GM12891 (cell line): ENCODE measurements at places on chromosomes 3 and 15.

DNA sequence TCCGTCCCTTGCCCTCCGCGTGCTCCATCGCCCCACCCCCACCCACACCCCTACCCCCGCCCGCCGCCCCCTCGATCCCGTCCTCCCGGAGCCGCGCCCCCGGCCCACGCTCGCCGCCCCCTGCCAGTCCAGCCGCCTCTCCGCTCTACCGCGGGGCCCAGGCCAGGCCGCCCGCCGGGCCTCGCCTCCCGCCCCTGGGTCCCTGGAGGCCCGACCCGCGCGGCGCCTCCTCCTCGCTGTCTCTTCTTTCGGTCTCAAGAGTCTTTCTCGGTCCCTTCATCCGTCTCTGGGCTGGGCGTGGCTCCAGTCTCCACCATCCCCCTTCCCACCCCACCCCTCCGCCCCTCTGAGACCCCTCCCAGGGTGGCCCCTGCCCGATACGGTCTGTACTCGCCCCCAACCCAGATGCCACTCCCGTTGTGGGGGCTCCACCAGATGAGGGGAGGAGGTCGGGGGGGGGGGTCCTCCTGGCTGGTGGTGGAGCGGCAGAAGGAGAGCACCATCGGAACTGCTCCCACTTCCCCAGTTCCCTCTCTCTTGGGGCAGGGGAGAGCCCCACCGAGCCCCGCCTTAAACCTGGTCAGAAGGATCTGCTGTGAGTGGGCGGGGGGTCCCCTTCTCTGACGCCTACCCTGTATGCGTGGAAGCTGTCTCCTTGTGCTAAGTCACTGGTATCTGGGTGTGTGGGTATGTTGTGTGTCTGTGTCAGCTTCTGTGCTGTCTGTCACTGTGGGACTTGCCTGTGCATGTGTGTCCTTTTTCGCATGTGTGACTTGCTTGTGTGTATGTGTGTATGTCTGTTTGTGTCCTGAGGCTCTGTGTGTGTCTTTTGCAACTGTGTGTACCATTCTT, 1.0 kb downstream of the PRKCD start:
- peak; percentile 68 for DNase-seq

DNA sequence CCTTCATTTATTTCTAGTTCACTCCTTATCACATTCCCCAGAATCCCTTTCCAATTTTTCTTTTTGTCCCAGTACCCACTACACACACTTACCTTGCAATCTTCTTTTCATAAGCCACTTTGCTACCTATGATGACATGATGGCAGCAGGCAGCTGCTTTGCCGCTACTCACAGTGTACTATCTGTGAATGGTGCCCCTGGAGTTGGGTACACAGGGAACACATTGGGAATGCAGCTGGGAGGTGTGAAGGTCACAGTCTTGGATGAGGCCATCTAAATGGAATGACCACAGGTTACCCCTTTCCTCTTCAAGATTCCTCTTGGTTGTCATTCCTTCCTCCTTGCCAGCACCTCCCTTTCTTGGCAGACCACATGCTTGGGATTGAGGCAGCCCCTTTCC, 20.8 kb upstream of the TNIK start:
- DNase-seq: no peak

DNA sequence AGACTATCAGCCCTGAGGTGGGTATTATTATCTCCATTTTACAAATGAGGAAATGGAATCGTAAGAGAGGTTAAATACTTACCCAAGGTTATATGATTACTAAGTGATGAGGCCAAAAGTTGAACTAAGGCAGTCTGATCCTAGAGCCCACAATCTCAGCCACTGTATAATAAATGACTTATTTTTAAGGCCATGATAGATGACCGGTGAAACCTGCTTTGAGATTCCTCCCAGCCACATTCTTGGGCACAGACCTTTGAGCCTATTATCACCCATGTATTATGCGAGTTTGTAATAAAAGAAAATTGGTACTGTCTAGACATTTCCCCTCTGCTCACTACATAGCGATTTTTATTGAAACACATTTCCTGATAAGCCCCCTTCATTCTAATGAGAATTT, 37.4 kb downstream of the POLQ start:
- no peak for DNase-seq

DNA sequence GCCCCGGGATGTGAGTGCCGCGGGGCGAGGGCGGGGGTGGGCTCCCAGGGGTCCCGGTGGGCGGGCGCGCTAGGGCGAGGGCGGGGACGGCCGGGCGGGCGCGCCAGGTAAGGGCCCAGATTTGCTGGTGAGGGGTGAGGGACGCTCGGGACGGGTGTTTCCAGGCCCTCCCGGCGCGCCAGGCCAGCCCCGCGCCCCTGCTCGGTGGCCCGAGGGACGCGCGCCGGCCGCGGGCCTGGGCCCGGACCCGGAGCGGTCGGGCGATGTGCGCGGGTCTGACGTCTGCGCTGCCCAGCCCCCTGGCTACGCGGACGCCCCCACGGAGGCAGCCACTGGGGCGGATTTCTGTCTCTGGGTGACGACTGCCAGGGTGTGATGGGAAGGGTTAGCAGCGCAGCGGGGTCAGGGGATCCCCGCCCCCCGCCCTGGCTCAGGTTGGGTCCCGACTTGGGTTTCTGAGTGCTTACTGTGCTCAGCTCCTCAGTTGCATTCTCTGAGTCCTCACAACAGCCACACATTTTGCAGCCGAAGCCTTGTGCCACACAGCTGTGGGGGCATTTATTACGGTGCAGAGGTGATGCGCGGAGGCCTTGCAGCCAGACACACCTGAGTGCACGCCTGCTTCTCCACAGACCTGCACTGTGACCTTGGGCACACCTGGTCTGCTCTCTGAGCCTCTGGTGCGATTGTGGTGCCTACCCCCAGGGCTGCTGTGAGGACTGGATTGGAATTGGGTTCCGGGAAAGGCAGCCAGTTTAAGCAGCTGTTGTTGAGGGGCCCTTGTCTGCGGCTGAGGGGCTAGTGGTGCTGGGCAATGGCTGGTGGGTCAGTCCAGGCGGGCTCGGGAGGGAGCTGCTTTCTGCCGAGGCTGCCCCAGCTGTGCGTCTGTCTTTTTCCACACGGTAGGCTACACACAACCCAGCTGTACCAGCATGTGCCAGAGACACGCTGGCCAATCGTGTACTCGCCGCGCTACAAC, 523 bp downstream of the HDAC11 start:
- no peak for DNase-seq

GRCh38 chr3:156522673-156523072, 32.2 kb downstream of the SSR3 start:
- DNase-seq: no peak

- DNase-seq: no peak
Measured at GRCh38 chr3:162998205-162998604, 1501.6 kb downstream of the OTOL1 start.

GRCh38 chr3:12948891-12949711, 107.7 kb upstream of the RPL32 start:
- no peak for DNase-seq

GRCh38 chr3:14121859-14122258, 2.8 kb downstream of the CHCHD4 start:
- no peak for DNase-seq

DNA sequence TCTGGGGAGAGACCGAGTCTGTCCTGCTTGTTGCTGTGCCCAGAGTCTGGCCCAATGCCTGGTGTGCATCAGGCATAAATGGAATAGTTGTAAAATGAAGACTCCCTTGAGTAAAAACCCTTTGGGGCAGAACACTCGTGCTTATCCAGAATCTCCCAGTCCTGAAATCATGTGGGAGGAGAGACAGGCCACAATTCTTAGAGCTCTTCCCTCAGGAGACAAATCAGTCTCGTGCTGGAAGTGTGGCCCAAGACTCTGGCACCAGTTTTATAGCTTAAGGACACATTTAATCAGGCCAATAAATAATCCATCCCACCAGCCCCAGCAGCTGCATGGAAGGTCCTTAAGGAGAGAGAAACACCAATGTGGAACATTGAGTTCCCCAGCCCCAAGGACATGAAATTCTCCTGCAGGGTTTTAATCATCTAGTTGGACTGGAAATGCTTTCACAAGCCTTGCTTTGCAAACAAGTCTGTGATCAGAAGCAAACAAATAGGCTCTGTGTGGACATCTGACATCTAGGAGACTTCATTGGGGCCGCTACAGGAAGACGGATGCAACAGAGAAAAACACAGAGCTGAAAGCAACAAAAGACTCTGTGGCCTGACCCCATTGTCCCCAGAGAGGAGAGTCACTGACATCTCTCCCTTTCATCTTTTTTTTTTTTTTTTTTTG, 70.4 kb downstream of the LSM3 start:
- no peak for DNase-seq

DNA sequence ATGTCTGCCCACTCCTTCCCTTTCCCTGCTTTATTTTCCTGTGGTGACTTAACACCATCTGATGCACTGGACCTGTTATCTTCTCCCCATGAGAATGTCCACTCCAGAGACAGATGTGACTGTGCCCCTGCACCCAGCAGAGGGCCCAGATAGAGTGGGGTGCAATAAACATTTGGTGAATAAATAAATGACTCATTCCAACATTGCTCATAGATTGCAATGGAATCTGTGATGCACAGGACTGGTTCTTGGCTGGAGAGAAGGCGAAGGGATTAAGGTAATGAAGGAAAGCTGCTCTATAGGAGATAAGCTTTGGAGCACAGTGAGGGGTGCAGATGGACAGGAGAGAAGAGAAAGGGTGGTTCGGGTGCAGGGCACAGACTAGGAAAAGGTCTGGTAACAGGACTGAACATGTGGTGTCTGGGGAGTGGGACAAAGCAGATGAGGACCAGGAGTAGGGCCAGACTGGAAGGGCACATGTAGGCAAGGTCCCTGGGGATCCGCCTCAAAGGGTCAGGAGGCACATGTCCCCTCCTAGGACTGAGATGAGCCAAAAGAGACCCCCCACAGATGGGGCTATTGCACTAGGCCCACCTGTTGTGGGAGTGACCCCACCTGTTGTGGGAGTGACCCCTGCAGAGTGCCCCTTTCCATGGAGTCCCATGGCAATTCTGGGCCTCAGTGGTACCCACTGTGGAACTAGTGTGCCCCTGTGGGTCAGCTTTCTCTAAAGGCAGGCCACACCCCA, 17.5 kb upstream of the POC1A start:
- DNase-seq: no peak

DNA sequence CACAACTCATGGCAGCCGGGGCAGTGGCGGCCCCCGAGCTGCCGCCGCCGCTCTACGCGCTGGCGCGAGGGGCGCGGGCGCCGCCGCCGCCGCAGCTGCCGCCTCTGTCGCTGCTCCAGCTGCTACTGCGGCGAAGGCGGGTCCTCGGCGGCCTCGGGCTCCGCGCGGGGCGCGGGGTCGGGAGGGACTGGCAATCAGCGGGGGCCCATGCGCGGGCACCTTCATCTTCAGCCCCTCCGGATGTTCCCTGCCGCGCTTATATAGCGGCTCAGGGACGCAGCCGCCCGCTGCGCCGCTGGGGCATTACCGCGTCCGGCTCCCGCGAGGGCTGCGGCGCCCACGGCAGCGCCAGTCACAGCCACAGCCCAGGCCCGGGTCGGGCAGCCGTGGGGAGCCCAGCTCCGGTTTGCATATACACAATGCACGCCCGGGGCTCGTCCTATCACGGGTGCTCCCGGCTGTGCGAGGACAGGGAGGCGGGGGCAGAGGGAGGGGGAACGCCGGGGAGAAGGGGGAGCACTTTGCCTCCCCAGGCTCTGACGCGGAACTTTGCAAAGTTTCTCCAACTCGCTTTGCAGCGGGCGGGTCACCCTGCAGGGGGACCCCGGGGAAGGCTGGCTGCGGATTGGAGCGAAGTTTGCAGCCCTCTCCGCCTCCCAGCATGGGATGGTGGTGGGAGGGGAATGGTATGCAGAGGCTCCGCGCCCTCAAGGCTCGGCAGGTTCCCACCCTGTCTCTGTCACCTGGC, at the start of gene VGLL3:
Gene VGLL3 (minus strand): TSS at position 416 of the 748 bp plus-strand sequence. CDS start 406 bp downstream, at position 10.
- peak; percentile 7 for DNase-seq

GRCh38 chr15:25737218-25737643, 125.9 kb downstream of the ATP10A start:
- DNase-seq: no peak

DNA sequence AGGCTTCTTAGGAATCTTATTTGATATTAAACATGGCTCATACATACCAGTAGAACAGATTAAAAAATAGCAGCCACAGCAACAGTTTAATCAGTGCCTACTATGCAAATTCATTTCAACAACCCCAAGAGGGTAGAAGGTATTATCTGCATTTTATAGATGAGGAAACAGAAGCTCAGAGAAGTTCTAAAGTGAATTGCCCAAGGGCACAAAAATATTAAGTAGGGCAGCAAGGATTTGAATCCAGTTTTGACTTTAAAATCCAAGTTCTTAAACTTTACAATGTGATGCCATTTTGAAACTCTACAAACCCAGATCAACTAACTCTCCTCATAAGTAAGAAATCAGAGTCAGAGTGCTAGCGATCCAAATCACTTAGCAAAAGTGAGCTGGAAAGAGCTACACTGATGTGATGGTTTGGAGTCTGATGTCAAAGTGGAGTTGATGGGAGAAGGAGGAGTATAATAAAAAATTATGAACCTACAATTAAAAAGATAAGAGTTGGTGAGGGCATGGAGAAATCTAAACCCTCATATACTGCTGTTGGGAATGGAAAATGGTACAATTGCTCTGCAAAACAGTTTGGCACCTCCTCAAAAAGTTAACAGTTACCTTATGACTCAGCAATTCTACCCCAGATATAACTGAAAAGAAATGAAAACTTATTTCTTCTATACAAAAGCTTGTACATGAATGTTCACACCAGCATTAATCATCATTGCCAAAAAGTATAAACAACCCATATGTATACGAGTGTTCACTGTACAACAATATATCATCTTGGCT, 51.0 kb upstream of the PLXND1 start:
- DNase-seq: no peak

GRCh38 chr15:100934726-100935125, 15.6 kb downstream of the LRRK1 start:
- DNase-seq: no peak

DNA sequence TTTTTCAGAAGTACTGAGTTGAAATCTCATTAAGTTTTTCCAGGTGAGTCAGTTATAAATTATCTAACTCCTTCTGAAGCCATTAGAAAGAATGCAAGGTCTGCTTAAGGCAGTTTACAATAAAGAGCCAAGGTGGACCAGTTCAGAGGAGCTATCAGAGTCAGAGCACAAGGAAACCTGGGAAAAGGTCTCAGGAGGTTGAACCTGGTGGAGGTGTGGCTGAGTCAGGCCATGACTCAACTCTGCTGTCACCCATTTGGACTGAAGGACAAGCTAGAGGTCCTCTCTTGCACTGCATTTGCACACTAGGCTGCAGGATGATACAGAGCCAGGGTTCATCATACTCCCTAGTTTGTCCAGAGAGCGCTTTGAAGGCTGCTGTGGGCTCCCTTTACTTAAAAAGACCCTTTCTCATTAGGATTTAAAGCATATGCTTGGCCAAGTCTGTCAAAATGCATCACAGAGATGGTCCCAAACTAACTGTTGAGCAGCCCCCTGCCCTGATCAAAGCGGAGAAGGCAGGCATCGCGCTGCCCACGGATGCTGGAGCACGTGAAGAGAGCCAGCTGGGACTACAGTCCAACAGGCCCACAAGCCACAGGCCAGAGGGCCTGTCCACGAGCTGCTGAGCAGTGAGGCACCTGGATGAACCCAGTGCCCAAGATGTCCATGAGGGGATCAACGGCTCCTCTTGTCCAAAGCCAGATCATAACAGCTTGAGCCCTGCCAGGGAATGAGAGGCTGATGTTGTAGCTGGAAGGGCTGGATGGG, 26.0 kb upstream of the MRPS22 start:
- DNase-seq: no peak

GRCh38 chr3:146271180-146271579, 20.3 kb upstream of the PLSCR4 start:
- DNase-seq: no peak

- DNase-seq: no peak
Measured at GRCh38 chr3:169286214-169286613, 377.3 kb downstream of the MECOM start.

- no peak for DNase-seq
Measured at GRCh38 chr3:174431717-174432116, 427.4 kb upstream of the NAALADL2 start.
